ENCODE measurements at places on chromosomes 1 and 21. TPM values are rescaled to one million over a fixed set of nuclear protein-coding genes. Genes with fewer than 3 reads are reported as not detected.
A peak's percentile ranks its signal among the peaks of the same experiment; 100 is the strongest.

DNA sequence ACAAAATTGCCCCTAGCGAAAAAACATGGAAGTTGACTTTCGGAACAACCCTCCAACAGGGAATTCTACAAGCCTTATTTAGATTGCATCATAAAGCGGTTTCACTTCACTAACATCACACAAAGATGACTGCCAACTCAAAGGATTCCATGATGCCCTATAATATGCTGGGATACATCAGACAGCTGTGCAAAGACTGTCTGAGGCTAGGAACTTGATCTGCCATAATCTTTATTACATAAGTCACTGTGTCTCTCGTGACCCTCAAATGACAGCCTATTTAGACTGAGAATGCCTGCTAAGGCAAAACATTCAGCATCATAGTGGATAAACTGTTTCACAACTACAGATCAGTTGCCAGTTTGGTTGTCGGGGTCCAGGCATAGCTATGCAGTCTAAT, 23.8 kb downstream of the FH start:
- H3K27me3 ChIP-seq: no peaks in the 10 kb centered on the region
- no peaks in the 10 kb centered on the region for H3K4me1 ChIP-seq
- H3K4me3 ChIP-seq: no peak overlapping the region
- DNase-seq: no peak

GRCh38 chr1:160907976-160908375, 23.0 kb upstream of the ITLN1 start:
- no peak for DNase-seq
- no peak overlapping the region for H3K27ac ChIP-seq
- H3K4me3 ChIP-seq: no peak overlapping the region
- H3K36me3 ChIP-seq: no peaks in the 10 kb centered on the region
- no peaks in the 10 kb centered on the region for H3K4me1 ChIP-seq

DNA sequence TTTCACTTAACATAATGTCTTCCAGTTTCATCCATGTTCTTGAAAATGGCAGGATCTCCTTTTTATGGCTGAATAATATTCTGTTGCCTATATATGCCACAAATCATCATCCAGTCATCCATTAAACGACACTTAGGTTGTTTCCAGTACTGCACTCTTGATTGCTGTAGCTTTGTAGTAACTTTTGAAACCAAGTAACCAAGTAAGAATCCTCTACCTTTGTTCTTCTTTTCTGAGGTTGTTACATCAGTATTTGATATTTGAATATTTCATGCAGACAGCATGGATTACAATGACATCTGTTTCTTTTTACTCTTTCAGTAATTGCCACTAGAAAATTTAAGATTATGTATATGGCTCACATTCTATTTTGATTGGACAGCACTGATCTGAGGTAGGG, 22.1 kb upstream of the PRDM2 start:
- H3K27me3 ChIP-seq: peaks cover 40% of the 10 kb centered on the region
- H3K36me3 ChIP-seq: no peaks in the 10 kb centered on the region
- no peak overlapping the region for H3K4me3 ChIP-seq
- no peaks in the 10 kb centered on the region for H3K4me1 ChIP-seq
- no peak for DNase-seq

- H3K27me3 ChIP-seq: no peaks in the 10 kb centered on the region
- no peaks in the 10 kb centered on the region for H3K36me3 ChIP-seq
- no peak overlapping the region for H3K4me3 ChIP-seq
- no peaks in the 10 kb centered on the region for H3K4me1 ChIP-seq
Measured at GRCh38 chr1:85603086-85603880, 22.7 kb downstream of the CCN1 start.

DNA sequence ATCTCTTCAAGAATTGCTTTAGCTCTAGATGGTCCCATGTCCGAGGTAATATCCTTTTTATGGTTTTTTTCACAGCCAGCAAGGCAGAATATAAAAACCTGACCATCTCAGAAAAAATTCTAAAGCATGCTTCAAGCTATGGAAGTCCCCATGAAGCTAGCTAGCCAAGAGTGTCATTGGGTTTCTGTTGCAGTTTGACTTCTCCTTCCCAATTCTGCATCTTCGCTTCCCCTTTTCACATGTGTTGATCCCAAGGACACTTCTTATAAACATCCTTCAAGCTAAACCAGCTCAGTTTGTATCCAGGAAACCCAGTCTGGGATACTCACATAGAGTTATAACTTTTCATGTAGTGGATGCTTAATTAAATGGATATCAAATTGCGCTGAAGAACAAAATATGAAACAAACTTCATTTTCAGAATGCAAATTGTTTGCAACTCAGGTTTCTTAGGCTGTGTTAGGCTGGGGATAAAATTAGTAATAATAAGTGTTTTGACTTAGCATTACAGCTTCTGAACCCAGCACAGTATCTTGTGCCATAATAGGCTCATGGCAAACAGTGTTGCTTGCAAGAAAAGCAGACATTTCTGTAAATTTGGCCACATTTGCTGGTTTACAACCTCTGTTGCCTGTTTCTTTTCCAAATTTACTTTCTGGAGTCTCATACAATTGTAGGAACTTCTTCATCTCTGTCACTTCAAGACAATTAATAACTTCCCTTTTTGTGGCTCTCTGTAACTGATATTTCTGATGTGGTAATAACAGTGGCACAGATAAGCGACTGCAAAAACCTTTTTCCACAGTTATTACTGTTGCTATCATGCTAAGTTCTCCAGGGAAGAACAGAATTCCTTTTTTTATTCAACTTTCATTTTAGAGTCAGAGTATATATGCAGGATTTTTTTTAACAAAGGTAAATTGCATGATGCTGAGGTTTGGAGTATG, 53.2 kb downstream of the NCAM2 start:
- no peak for DNase-seq
- H3K36me3 ChIP-seq: no peaks in the 10 kb centered on the region
- no peaks in the 10 kb centered on the region for H3K27me3 ChIP-seq
- no peaks in the 10 kb centered on the region for H3K4me1 ChIP-seq

The PLA2G2D gene
- total RNA-seq: not detected

- H3K4me3 ChIP-seq: no peak overlapping the region
- H3K4me1 ChIP-seq: peaks cover 45% of the 10 kb centered on the region
- peaks cover 30% of the 10 kb centered on the region for H3K27me3 ChIP-seq
- no peak for DNase-seq
- H3K27ac ChIP-seq: no peak overlapping the region
Measured at GRCh38 chr1:29713857-29714256, 477.5 kb downstream of the PTPRU start.

The HENMT1 gene
- total RNA-seq: 25.1 TPM

DNA sequence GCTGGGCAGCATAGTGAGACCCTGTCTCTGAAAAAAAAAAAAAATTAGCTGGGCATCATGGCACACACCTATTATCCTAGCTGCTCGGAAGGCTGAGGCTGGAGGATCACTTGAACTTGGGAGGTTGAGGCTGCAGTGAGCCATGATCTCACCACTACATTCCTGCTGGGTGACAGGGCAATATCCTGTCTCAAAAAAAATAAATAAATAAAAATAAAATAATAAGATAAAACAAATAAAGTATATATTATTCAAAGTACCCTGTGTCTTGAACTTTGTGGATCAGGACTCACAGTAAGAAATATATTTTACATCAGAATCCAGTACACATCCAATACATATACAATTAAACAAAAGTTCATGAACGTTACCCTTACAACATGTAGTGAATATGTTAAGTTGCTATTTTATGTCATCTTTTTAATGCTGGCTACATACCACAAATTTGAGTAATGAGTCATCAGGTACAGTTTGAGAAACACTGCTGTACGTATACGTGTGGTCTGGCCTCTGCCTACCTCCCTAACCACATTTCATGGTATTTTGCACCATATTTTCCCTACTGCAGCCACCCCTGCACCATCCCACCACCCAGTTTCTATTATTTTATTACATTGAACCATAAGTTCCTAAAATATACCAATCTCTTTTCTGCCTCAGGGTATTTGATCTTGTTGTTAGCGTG, 4.4 kb downstream of the NME7 start:
- peak overlapping the region; percentile 64 for H3K4me3 ChIP-seq
- H3K27me3 ChIP-seq: no peaks in the 10 kb centered on the region
- H3K36me3 ChIP-seq: peaks cover 4% of the 10 kb centered on the region
- peak overlapping the region; percentile 86 for H3K27ac ChIP-seq
- H3K4me1 ChIP-seq: peaks cover 7% of the 10 kb centered on the region
- peak; percentile 35 for DNase-seq
